ENCODE measurements at places on chromosomes 7 and 10.

GRCh38 chr10:30701451-30702173, 72.1 kb upstream of the LYZL2 start:
- peak; percentile 71 for DNase-seq

DNA sequence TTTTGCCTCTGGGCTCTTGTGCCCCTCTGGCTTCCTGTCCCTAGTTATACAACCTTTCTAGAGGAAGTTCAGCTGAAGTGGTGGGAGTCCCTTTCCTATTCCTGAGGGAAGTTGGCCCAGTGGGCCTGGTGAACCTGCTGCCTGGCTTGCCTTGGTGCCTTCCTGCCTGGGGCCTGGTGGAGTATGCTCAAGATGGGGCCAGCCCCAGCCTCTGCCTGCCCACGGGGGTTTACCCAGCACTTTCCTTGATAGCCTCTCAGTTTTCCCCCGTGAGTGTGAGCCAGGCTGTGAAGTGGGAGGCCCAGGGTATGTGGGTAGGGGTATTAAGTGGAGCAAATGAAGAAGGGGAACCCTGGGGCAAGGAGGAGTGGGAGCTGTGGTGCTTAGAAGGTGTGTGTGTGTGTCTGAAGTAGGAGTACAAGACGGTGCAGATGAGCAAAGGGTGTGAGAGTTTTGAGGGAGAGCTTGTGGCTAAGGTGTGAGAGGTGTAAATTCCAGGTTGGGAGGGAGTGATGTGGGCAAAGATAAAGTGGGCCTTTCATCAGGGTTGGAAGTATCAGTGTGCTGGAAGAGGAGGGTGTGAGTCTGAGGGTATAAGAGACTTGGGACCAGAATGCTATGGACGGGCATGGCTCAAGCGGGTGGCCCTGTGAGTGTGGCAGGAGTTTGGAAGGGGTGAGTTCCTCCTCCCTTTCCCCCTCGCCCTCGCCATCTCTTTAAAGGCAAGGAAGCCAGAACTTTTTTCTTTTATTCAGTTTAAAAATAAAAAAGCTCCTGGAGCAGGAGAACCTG, 10.9 kb upstream of the PAX2 start:
- DNase-seq: no peak

- DNase-seq: no peak
Measured at GRCh38 chr7:43616977-43617376, 34.1 kb downstream of the STK17A start.

GRCh38 chr7:122290476-122290875, 14.1 kb downstream of the FEZF1 start:
- DNase-seq: no peak

DNA sequence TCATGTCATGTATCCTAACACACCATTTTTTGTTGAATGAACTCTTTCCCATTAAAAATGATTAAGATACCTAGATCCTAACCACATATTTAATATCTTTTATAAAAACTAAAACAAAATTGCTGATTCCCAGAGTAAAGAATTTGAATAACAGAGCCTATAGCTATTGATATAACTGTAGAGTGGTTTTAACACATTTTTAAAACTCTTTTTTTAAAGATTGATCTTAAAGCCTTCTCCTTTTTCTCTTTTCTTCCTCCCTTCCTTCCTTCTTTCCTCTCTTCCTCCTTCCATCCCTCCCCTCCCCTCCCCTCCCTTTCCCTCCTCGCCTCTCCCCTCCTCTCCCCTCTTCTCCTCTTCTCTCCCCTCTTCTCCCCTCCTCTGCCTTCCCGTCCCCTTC, 605.4 kb upstream of the FZD8 start:
- no peak for DNase-seq

DNA sequence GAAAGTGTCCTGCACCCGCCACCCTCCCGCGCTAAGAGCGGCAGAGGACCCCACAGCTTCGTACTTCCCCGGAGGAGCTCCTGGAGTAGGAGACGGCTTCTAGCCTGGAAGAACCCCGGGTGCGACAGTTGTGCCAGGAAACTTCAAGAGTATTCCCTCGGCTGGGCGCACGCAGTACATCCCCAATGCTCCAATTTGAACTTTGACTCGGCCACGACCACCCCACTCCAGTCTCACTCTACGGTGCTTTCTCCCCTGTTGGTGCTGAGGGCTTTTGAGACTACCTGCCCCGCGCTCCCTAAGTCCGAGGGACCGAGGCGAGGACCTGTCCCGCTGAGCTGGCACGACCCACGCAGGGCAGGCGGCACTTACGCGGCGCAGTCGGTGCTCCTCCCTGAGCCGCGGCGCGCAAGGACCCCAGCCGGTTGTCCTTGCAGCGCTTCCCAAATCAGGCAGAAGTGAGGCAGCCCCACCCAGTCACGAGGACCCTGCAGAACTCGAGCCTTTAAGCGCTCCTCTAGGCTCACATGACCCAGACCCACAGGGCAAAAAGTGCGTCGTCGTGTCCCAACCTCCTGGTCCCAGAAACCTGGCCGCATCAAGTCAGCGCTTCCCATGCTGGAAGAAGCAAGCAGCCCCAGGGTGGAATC, at the start of gene CPVL:
CPVL (minus strand) TSS at position 481 of the 650 bp plus-strand sequence. CDS start 25,476 bp downstream, outside the sequence.
- peak; percentile 3 for DNase-seq

- DNase-seq: peak; percentile 92
Measured at GRCh38 chr10:73899423-73899822, 11.5 kb upstream of the PLAU start.

DNA sequence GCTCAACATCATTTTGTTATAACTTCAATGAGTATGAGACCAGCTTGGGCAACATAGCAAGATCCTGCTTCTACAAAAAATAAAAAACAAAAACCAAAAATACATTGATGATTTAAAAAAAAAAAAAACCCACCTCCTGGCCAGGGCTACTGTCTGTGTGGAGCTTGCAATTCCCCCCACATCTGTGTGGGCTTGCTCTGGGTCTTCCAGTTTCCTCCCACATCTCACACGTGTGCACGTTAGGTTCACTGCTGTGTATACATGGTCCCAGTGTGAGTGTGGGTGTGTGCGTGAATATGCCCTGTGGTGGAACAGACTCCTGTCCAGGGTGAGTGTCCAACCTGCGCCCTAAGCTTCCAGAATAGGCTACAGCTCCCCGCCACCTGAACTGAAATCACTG, 41.6 kb downstream of the ATE1 start:
- no peak for DNase-seq

DNA sequence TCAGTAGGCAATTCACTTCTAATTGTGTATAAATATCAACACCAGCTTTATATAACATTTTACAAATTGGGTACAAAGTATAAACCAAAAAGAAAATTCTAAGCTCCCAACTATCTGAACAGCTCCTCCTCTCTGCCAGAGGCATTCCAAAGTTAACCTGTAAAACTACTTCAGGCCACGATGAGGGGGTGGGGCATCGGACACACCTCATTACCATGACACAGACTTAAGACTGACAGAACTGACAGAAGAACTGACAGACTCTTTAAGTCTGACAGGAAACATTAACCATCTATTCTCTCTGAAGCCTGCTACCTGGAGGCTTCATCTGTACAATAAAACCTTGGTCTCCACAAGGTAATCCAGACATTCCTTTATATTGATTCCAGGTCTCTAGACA, 12.3 kb downstream of the ESYT2 start:
- no peak for DNase-seq

DNA sequence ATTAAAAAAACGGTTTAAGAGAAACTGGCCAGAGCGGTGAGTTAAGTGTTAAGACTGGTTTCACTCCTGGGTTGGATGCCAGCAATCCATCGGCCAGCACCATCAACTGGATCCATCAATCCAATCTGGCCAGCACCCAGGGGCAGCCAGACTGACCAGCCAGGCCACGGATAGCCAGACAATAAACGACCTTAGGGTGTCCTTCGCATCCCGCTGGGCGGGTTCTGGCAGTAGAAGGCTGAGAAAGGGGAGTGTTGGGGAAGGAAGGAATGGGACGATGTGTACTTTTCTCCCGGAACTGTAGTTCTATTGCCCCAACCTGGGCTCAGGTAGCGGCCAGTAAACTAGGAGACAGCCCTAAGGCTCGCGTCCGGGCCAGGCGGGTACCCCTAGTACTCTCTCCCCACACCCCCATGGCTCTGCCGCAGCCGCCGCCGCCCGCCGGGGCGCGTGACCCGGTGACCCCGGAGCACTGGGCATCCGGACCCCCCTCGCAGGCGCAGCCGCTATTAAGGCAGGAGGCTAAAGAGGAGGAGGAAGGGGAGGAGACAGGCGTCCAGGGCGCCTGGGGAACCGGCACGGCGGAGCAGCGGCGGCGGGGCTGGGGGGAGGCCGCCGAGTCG, at the start of gene CASD1:
CASD1 (plus strand) TSS at position 546 of the 623 bp plus-strand sequence. CDS start 276 bp downstream, outside the sequence.
- DNase-seq: peak; percentile 46
